Mesendoderm (in vitro differentiated cells): ENCODE measurements at places on chromosomes 6 and 20.

- DNase-seq = peak; percentile 36
These were observed 12.9 kb upstream of the ZNF343 start for GRCh38 chr20:2521369-2522305.

DNA sequence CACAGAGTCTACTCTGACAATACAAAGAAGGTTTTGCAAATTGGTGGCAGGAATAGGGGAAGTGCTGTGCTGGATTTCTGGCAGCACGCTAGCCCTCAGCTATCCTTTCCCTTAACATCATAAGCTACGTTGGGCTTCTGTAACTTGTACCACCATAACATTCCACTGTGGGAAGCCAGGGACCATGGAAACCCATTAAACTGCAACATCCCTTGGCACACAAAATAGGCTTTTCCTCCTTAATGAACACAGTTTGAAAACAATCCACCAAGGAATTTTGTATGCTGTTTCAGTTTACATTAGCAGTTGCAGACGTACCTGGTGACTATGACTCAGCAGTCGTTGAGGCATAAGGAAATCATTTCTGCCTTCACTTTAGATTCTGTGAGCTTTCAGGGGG, 203.9 kb upstream of the RAB32 start:
- DNase-seq = no peak

DNA sequence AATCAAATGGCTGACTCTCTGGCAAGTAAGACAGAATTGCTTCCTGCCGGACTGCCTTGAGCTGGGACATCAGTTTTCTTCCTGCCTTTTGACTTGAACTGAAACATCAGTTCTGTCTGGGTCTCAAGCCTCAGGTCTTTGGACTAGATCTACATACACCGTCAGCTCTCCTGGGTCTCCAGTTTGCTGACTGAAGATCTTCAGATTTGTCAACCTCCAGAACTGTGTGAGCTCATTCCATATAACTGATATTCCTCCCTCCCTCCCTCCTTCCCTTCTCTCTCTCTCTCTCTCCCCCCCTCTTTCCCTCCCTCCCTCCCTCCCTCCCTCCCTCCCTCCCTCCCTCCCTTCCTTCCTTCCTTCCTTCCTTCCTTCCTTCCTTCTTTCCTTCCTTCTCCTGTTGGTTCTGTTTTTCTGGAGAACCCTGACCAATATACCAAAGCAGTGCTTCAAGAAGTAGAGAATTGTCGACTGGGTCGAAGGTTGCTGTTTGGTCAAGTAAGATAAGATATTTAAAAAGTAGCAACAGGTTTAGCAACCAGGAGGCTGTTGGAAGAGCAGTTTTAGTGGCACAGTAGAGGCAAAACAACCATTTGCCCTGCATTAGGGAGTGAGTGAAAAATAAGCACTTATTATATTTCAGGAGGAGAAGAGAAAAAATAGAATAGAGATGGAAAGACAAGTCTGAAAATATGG, 33.1 kb upstream of the CMTR1 start:
- DNase-seq = no peak

DNA sequence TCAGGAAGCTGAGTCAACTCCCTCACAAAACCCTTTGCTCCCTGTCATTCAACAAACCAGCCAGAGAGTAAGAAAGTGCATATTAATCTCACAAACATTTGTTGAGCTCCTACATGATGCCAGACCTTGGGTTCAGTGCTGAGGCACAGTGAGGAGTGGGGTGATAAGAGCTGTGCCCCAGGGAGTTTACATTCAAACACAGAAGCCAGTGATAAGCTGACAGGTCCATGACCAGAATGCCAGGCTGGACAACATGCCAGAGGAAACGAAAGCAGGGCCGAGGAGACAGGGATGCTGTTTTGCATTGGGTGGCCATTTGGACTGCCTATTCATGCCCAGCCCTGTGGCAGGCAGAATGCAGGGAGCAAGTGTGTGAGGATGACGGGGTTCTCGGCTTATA, 76.7 kb downstream of the LRFN2 start:
- DNase-seq = no peak

GRCh38 chr20:63759377-63759901, 19.9 kb downstream of the SLC2A4RG start:
- no peak for DNase-seq

- peak; percentile 96 for DNase-seq
These were observed at the start of gene CUL7 for GRCh38 chr6:43053545-43054205. Gene CUL7, minus strand, starts transcription at chr6:43053851. Its CDS starts 1,063 bp downstream, at chr6:43052788.

- DNase-seq = peak; percentile 27
These were observed 161.0 kb downstream of the ASCC3 start for GRCh38 chr6:100719883-100720682.

DNA sequence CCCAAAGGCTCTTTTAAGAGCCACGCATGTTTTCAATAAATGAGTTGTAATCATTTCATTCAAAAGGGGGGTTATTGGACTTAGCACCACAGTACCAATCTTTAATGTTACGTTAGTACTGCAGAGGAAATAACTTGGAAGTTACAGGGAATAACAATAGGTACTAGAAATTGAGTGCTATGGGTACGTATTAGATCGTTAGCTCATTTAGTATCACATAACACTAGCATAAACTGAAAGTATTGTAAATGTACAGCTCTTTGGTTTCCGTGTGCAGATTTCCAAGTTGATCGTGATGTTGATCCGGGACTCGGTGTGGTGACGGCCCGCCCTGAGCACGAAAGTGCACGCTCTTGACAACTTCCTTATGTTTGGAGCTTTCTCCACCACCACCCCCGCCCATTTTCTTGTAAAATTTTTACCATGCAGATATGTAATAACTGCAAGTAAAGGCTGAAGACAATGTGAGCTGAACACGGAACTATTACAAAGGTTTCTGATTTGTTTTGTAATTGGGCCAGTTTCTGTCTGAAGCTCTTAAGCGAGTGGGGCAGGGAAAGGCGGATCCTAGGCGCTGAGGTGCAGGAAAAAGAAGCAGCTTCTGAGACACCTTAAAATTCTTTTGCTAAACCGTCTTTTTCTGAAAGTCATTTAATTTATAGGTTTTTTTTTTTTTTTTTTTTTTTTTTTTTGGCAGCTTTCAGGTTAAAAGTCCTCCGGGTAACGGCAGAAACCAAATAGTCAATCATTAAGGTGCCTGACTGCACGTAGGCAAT, 71.5 kb downstream of the HFE start:
- peak; percentile 52 for DNase-seq

GRCh38 chr6:30130887-30131862, 4.8 kb upstream of the TRIM40 start:
- peak; percentile 89 for DNase-seq

DNA sequence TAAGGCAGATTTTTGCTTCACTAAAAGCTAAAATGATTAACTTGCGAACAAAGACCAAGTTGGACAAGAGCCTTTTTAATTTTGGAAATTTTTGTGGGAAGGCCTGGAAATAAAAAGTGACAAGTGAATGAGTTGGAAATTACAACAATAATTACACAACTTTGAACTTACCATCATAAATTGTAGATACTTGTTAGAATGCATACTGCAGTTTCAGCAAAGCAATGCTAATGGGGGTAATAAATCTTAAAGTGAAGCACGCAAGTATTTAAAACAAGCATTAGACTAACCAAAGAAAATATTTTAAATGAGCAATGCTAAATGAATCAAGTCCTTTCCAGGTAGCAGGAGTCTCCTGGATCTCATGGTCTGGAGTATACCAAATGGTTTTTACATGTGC, 83.2 kb upstream of the EYA4 start:
- no peak for DNase-seq

GRCh38 chr20:6909608-6910007, 142.1 kb downstream of the BMP2 start:
- DNase-seq = no peak

GRCh38 chr20:50333131-50333670, 142.6 kb downstream of the CEBPB start:
- DNase-seq = no peak

- DNase-seq = no peak
These were observed 17.1 kb upstream of the CSNK2A1 start for GRCh38 chr20:560680-561079.

- DNase-seq = peak; percentile 93
These were observed 25.4 kb upstream of the ASIP start for GRCh38 chr20:34215711-34216381.

DNA sequence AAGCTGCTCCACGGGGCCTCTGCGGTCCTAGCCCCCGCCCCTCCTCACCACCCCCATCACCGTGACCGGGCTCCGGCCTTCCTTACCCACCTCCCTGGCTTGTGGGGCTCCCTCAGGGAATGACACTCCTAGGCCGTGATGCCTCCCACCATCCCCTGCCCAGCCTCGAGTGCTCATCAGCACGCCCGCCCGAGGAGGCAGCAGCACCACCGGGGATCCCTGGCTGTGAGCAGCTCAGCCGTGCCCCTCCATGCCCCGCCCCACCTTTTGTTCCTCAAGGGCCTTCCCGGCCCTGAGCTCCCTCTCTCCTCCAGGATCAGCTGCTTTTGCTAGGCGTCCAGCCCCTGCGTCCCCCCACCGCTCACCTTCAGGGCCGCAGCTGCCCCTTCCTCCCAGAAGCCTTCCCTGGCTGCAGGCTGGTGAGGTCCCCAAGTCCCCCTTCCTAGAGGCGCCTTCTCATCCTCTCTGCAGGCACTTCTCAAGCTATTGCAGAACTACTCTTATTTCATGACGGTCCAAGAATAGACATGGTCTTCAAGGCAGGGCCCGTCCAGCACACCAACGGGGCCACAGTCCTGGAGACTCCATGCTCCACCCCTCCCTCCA, 3.0 kb downstream of the FNDC11 start:
- DNase-seq = no peak

- no peak for DNase-seq
These were observed 140.8 kb upstream of the INSM1 start for GRCh38 chr20:20227013-20227571.

GRCh38 chr6:77463861-77464494, 687 bp upstream of the HTR1B start:
- peak; percentile 90 for DNase-seq

- no peak for DNase-seq
These were observed 91.5 kb upstream of the BEND6 start for GRCh38 chr6:56863366-56863765.

DNA sequence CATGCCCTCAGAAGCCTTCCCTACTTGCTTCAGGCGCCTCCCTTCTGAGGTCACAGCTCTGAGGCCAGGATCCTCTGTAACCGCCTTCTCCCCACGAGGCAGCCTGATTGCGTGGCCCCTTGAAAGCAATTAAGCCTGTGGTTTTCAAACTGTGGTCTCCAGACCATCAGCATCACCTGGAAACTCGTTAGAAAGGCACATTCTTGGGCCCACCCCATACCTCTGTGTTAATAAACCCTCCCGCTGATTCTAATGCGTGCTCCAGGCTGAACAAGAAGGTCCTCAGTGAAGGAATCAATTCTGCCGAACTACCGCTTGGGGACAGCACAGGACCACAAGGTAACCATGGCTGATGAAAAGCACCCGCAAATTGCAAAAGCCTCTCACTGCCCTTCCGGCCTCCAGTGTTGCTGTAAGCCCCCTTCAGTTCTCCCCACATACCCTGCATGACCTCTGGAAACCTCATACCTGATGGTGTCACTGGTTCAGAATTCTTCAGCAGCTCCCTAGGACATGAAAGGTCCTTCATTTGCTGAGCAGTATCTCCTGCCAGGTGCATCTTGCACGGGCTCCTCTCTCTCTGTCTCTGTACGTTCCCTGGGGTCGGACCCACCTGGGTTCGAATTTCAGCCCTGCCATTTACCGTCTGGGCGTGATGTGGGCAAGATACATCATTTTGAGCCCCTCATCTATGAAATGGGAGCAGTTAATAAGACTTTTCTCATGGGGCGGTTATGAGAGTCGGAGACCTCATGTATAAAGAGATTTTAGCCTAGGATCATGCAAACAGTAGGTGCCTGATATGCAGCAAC, 93.3 kb upstream of the RNF24 start:
- peak; percentile 97 for DNase-seq

- DNase-seq = peak; percentile 57
These were observed 28.9 kb upstream of the ZNF217 start for GRCh38 chr20:53622247-53623133.

GRCh38 chr6:99148761-99149160, 200.7 kb downstream of the FAXC start:
- no peak for DNase-seq

- DNase-seq = peak; percentile 70
These were observed 64.4 kb downstream of the GTF2H5 start for GRCh38 chr6:158232316-158233213.

- DNase-seq = peak; percentile 73
These were observed 257.5 kb downstream of the ARID1B start for GRCh38 chr6:157034436-157035230.

DNA sequence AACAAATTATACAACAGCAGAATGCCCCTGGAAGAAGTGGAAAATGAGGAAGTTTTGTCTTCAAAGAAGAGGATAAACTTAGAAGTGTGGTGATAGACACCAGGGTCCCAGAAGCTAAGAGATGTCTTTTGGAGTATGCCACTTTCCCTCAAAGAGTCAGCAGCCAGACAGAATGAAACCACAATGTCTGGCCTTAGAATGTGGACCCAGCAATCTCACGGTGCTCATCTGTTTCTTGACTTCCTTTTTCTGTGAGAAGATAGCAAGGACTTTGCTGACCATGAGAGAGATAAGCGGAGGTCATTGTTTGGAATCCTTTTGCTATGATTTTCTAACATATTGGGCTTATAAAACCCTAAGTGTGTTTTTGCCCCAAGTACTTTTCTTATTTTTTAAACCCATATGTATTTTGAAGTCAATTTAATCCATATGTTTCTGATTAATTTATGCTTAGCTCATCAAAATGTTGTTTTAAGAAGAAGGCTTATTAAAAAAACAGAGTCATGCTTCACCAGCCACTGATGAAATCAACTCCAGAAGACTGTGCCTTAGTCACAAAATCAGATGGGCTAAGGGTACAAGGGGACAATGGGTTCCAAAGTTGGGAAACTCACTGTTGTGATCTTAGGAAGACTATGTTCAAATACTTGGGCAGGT, 451.2 kb upstream of the JAG1 start:
- DNase-seq = no peak

DNA sequence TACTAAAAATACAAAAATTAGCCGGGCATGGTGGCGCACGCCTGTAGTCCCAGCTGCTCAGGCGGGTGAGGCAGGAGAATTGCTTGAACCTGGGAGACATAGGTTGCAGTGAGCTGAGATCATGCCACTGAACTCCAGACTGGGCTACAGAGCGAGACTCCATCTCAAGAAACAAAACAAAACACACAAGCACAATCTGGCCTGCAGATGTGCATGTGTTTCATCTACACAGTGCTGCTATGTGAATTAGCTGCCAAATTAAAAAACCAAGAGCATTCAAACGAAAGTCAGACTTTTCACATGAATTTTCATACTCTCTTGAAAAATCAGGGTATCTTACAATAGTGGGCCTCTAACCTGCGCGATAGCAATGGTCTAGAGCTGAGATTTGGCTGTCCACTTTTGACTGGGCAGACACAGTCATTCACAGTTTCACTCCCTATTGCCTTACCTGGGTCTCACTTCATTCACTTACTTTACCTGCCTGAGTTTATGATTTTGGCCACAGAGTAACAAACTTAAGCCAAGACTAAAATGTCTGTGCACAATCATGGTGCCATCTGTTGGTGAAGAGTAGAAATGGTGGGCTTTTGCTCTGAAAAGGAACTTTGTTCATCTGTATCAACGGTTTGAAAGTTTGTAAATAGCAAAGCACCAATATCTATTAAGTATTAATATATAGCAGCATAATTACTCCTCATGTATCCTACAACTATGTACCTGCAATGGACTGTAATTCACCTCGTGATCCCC, 138.5 kb upstream of the UST start:
- peak; percentile 45 for DNase-seq

GRCh38 chr6:117483004-117483644, 650 bp downstream of the DCBLD1 start:
- DNase-seq = peak; percentile 86

GRCh38 chr6:105874835-105875626, 211.1 kb upstream of the PRDM1 start:
- no peak for DNase-seq

GRCh38 chr6:4059115-4059777, 19.7 kb downstream of the FAM217A start:
- peak; percentile 84 for DNase-seq

GRCh38 chr6:127813699-127814027, 87.2 kb downstream of the THEMIS start:
- no peak for DNase-seq
